Fibroblast of skin of back (primary cell): ENCODE measurements at places on chromosomes 2 and 18.
A peak's percentile ranks its signal among the peaks of the same experiment; 100 is the strongest.

GRCh38 chr2:133802409-133803039, 234.3 kb upstream of the NCKAP5 start:
- no peak for DNase-seq

DNA sequence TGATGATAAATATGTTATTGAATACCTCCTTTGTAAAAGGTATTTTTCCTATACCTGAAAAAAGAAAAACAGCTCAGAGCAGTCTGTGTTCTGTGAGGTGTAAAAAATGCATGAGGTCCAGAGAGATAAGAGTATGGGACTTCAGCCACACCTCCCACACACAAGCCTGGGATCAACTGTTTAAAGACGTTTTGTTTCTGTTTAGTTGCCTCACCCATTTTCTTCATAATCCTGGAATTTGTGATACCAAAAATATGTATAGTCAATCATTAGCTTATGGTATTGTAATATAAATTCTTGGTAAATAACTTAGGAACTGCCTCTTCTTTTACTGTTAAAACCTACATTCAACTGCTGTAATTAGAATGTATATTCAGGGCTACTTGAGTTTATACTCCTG, 1322.9 kb upstream of the TMEFF2 start:
- no peak for DNase-seq

DNA sequence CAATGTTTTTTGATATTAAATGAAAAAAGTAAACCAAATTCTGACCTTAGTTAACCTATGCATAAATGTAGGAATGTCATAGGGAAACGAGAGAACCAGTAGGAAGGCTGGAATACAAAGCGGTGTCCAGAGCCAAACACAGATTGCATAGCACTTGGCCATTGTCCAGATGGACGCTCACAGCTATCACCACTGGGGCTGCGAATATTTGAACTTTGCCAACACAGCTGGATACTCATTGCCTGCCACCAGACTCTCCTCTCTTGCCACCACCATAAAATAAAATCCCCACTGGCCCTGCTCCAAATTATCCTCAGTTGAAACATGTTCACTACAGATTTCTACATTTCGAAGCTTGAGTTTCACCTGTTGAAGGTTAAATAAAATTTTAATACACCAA, 159.3 kb upstream of the GULP1 start:
- DNase-seq: no peak

DNA sequence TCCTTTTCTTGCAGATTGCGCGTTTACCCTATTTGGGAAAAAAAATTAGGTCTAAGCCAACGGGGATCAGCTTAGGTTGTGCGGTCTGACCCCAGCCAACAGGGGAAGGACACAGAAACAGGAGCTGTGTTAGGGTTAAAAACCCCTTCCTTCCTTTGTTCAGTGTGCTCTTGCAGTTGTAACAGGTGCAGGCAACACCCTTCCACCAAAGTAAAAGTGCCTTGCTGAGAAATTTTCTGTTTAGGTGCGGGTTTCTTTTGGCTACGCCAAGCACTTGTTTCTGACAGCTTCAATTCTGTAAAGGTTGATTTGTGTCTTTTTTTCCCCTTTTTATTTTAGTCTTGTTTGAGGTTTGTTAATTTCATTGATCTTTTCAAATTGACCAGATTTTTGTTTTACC, 92.5 kb downstream of the PTPN4 start:
- DNase-seq: no peak

DNA sequence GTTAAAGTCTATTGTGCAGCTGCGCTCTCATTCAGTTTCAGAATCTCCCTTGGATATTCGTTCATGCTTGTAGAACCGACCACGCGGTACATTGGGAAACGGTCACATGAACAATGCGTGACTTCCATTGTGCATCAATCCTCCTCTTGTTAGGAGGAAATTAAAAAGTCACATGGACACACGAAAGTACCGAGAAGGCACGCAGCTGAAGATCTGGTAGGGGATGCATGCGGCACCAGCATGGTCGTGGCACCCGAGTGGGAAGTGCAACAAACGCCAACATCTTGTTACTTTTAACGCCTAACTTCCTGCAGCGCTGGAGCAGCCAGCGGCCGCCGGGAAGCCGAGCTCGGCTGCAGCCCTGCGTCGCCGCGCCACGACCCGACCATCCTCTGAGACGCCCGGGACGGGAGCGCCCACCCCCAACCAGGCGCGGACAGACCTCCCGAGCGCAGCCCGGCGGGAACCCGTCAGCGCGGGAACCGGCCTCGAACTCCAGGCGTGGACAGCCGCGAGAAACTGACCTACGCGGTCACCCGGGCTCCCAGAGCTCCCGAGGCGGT, 412 bp downstream of the OSBPL1A start:
- peak; percentile 63 for DNase-seq

- DNase-seq: peak; percentile 9
Measured at GRCh38 chr2:25822190-25823117, 55.8 kb downstream of the ASXL2 start.

GRCh38 chr2:11011359-11011758, 99.6 kb downstream of the KCNF1 start:
- no peak for DNase-seq

- no peak for DNase-seq
Measured at GRCh38 chr2:179181002-179181401, 83.6 kb downstream of the SESTD1 start.

DNA sequence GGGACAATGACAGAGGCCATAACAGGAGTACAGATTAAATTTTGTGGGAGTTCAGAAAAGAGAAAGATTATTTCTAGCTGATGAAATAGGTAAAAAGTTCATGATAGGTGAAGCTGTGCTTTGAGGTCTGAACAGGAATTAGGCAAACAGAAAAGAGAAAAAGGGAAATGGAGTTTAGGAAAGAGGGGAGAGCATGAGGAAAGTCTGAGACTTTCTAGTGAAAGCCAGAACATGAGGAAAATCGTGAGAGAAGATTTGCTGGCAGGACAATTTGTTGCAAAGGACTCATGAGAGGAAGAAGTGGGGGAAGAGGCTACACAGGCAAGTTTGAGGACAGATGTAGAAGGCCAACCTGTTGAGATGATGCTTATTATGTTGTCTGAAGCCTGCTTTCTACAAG, 6.3 kb upstream of the CHN1 start:
- no peak for DNase-seq

GRCh38 chr2:41932241-41933045, 115.4 kb upstream of the PKDCC start:
- peak; percentile 67 for DNase-seq

DNA sequence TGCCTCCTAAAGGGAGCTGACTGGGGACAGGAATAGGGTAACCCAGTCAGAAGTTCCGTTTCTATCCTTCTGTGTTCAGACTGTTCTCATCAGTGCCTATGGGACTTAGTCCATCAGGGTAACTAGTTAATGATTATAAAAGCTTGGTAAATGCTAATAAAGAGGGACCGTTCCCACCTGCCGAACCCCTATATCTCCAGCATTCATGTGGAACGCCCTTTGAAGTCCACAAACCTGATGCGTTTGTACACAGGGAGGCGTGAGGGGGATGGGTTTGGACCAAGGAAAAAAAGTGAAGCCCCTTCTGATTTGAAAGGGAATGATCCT, 112.9 kb downstream of the CDK15 start:
- no peak for DNase-seq

DNA sequence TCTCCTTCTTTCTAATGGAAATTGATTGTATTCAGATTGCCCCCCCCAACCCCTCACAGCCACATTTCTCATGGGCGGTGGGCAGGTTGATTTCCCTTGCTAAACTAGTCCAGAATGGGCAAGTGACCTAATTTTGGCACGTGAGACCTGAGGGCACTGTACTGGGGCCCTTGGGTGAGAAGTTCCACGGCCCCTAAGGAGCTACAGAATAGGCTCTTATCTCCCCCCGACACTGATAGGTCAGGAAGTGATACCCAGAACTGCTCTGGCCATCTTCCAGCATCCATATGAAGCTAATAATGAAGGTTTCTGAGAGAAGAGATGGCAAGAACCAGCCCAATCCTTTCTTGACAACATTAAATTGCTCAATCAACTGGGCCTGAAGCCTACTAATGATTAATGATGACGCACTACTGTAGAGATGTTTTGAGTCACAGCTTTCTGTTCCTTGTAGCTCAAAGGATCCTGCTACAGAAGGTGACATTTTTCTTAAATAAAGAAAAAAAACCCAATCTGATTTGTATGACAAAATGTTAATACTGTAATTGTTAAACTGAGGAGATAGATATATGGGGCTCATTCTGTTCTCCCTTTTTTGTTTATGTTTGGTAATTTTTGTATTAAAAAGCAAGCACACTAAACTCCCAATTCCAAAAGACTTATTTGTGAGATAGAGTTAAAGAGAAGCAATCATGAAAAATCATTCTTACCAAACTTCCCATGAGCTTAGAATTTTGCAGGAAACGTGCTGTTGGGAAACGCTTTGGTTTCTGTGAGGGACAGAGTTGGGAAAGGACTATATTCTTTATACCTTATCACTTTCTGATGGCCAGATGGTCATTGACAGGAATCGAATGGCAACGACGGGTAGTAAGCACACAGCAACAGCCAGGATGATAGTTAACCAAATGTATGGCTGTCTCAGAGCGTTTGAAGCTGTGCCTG, 28.2 kb upstream of the NARS1 start:
- peak; percentile 58 for DNase-seq

DNA sequence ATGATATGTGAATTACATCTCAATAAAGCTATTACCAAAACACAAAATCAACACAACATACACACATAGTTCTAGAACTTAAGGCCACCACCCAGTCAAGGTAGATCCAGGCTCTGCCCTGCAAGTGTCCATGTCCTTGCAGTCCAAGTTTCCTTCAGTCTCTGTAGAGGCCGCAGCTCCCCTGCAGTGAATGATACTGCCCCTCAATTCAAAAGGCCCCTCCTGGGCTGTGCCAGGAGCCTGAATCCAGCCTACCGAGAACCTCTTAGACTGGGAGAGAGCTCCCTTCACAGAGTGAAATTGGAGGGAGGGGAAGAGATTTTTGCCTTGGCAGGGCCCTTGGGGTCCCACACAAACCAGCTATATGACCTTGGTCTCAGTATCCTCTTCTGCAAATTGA, 42.5 kb upstream of the ATP6V1B1 start:
- no peak for DNase-seq

DNA sequence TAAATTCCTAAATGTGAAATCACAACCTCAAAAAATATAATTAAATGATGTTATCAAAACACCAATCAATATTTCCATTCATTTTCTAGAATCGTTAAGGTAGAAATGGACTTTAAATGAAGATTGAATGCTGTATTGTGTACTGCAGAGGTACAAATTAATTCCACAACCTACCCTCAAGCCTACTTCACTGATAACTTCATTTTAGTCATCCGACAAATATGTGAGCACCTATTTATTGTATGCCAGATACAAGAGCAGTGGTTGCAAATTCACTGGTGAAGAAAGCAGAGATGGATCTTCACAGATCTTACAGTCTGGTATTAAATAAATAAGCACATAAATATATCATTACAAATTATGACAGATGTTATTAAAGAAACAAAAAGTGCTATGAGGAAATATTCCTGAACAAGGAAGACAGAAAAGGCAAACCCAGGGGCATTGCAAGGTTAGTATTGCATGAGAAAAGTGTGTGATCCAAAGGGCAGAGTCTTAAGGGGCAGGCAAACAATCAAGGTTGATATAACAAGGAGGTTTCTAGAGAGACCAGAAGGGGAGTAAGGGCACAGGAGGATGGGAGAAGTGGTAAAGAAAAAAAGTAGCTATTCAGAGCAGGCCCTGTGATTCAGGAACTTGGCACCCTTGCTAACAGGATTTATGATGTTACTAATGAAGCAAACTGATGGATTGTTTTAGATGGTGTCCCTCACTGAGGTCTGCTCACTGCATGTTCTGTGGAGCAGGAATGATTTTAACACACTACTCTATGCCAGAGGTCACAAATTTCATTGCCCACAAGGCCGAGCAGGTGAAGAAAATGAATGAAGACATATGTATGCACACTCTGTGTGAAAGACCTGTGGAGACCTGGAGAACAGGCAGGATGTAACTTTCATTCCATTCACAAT, 128.0 kb upstream of the CCDC150 start:
- no peak for DNase-seq
